ENCODE measurements at places on chromosomes 7 and 10.

DNA sequence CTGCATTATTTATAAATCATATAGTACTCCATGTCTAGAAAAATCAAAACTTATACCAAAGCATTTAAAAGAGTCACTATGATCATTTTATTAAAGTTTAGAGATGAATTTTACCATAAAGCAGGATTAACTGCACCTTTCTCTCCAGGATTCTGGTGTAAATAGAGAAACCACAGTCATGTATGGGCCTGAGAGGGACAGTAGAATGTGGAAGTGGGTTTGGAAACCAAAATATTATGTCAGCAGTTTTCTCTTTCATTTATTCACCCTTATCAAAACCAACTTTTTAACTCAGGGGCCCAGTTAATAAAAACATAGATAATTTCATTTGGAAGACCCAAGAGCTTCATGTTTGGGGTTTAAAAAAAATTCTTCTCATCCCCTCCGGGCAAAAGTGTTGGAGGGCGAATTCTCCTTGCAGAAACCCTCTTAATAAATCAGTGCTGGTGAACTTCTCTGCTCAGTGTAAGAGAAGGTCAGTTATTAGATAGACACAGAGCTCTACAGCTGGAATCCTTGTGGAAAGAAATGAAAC is 266.2 kb downstream of the CREB5 start:
- DNase-seq: no peak

- no peak for DNase-seq
These were observed 8.2 kb downstream of the EMX2 start for GRCh38 chr10:117550599-117551329.

DNA sequence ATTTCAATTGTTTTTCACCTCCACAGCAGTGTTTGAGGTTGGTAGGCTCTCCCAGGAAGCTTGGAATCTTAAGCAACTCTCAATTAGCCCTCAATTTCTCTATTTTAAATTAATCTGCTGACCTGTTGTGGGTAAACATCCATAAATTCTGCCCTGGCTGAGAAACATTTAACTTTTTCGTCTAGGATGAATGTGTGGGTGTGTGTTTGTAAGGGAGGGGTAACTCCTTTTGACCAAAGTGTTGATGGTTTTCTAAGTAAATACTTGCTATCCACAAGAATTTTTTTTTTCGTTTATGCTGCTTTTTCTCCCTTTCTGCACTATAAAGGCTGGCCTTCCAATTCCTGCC is 973 bp downstream of the PPP3CB start:
- DNase-seq: no peak

DNA sequence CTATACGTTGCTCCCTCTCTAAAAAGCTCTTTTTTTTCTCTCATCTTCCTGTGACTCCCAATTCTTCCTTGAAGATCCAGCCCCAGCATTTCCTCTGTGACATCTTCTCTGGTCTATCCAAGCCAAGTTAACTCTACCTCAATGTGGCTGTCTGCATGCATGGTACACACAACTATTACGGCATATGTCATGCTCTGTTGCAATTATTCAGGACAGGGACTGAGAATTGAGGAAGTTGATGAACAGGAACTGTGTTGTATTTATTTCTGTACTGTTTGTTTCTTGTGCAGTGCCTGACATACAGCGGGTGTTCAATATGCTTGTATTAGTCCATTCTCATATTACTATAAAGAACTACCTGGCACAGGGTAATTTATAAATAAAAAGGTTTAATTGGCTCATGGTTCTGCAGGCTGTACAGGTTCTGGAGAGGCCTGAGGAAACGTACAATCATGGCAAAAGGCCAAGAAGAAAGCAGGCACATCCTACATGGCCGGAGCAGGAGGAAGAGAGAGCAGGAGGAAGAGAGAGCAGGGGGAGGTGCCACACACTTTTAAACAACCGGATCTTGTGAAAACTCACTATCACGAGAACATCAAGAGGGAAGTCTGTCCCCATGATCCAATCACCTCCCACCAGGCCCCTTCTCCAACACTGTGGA is 6.3 kb downstream of the TRPV5 start:
- DNase-seq: no peak

DNA sequence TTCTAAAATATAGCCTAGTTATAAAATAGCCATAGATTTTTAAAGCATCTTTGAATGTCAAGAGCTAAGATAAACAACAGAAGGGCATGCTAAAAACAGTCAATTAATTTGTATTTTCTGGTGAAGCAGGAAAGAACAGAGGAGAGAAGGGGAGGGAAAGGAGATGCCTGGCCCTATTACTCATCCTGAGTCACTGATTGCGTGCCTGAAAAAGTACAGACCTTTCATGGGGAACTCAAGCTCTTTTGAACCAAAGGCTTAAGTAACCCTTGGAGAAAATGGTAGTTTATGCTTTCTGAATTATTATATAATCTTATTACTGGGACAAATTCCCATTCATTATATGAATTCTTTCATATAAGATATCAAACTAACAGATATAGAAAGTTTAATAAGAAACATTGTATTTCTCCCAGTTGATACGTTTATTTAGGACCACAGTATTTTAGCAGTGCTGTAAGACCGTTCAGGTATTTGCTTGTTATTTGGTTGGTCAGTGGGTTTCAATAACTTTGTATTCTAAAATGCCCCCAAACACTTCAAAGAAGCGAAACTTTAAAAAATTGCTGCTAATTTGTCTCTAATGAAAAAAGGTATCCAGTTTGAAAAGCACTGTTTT is 151.3 kb downstream of the HGF start:
- no peak for DNase-seq

- DNase-seq: no peak
These were observed 991 bp upstream of the DLD start for GRCh38 chr7:107889992-107890391.

- DNase-seq: peak; percentile 18
These were observed 386.6 kb downstream of the SH2D4B start for GRCh38 chr10:80924063-80924952.

- peak; percentile 56 for DNase-seq
These were observed at the start of gene USP6NL for GRCh38 chr10:11611248-11612020. Gene USP6NL (minus strand): TSS chr10:11611650. CDS start chr10:11597634, 14,016 bp downstream.

DNA sequence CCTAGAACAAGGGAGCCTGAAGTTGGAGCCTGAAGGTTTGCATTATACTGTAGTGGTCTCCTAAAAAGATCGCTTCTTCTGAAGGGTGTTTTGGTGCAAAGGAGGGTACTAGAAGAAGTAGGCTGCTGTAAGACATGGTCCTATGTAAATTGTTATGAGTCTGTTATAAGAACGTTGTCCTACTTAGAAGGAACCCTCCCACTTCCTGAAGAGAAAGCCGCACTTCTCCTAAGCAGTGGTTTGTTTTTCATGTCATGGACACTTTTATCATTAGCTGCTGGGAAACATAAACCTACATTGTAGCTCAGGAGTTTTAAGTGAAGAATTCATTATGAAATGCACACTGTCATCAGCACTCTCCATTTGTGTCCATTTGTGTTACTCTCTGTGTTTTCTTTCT is 129.1 kb upstream of the ITGB1 start:
- no peak for DNase-seq

GRCh38 chr7:123652406-123652805 is 3.3 kb upstream of the LMOD2 start:
- DNase-seq: no peak

GRCh38 chr10:133442191-133442966 is 11.4 kb upstream of the SCART1 start:
- DNase-seq: peak; percentile 60

- DNase-seq: no peak
These were observed 277.6 kb upstream of the PHF14 start for GRCh38 chr7:10696064-10696463.

GRCh38 chr10:47024399-47025252 is 113.4 kb downstream of the PTPN20 start:
- DNase-seq: peak; percentile 68

- DNase-seq: no peak
These were observed 182.5 kb downstream of the SKAP2 start for GRCh38 chr7:26681819-26682418.

Data from activated CD4-positive, alpha-beta memory T cell treated with anti-CD3 and anti-CD28 coated beads, Interleukin-2, amount 10 ng/mL, durations not matched to agents 7 days and 5 days (primary cell).